ENCODE measurements at places on chromosomes 3 and 15.

DNA sequence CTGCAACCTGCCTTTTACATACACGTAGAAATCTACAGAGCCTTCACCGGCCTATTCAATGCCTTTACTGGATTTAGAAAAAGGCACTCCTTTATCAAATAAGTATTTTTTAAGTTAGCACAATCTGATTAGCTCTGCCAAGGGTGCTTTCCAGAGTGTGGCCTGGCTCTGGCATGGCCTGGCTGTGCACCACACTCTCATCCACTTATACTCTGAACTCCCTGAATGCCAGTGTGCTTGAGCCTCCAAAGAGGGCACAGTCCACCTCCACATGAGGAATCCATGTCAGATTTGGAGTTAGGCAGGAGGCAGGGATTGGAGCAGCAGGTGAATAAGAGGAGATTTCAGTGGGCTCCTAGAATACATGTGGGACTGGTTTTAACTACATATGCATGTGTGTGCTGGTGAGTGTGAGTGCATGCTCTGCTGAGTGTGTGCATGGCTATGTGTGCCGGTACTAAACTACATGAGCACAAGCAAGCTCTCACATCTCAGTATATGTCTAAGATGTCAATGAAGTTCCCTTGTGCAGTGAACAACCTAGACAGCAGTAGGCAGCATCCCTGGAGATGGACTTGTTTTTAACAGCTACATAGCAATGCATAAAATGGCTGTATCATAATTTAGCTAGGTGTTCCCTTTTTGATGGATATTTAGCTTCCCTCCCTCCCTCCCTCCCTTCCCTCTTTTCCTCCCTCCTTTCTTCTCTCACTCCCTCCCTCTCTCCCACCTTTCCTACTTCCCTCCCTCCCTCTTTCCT, 17.8 kb upstream of the ZFAND6 start:
- DNase-seq: no peak

DNA sequence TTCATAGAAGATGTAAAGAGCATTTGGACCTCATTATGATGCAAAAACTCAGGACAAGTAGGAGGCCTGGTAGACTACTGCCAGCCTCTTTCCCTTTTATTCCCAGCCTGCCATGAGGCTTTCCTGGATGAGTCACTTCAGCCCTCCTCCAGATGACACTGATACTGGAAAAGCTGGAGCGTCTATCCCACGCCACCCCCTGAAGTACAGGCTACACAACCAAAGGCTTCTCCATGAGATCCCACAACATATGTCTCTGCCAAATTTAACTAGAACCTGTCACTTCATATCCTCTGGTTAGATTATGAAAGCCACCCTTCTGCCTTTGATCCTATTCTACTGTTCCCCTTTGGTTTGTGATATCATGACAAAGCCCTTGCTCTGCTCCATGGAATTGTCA, 56.1 kb upstream of the CPNE4 start:
- no peak for DNase-seq

GRCh38 chr3:177553579-177553978, 356.3 kb upstream of the TBL1XR1 start:
- no peak for DNase-seq

DNA sequence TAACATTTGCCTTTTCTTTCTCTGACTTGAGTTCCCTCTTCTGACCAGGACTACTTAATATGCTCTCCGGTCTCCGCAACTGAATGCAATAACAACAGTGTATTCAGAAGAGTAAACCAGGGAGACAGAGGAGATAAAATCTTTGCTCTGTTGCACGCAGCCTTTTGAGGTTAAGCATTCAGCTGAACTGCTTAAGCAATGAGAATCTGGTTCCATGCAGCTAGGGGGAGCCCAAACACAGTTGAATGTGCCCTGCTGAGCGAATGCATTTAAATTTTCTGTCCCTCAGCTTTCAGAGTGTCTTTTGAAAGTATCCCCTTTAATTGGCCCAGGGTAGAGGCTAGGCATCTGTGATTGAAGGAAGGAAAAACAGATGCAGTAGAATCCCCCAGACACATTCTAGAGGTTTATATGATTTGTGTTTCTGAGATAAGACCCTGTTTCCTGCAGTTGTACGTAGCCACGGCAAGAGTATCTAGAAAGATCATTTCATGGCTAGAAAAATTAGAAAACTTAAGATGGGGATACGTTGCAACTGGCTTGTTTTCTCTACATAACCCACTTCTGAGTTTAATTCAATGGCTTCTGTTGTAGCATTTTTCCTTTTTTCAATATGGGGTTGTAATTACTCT, 309.6 kb downstream of the TUSC7 start:
- DNase-seq: no peak

DNA sequence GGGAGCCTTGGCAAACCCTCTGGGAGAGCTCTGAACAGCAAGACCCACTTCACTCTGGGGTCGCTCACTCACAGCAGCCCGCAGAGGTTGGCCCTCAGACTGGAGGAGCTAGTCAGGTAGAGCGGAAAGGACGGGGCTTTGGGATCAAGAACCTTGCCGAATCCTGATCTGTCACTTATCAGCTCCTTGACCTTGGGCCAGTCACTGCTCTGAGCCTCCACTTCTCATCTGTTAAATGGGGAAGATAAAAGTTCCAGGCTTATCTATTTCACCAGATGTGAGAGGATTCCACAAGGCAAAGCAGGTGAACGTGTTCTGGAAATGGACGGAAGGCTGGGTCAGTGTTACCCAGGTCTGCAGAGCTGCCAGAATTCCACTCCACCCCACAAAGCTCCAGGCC, 29.4 kb downstream of the SEMA5B start:
- no peak for DNase-seq

GRCh38 chr3:172369590-172370259, 78.5 kb downstream of the GHSR start:
- no peak for DNase-seq

GRCh38 chr3:129535075-129535474, 6.6 kb downstream of the RHO start:
- no peak for DNase-seq

- DNase-seq: no peak
These were observed 345.4 kb downstream of the ERC2 start for GRCh38 chr3:56122911-56123310.

DNA sequence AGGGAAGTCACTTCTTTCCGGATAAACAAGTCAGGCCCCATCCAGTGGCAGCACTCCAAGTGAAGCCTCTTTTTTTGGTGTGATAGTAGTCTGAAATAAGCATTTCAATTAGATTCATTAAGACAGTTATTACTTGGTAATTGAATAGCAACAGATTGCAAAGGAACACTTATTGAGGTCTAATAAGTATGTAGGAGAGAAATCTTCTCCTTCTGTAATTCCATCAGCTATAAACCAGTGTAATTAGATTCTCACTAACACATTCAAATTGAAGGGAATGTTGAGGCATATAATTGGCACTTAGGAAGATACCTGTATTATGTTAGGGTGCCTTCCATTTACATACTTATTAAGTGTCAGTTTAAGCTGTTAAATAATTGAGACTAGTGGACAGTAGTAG, 73.9 kb downstream of the SEMA6D start:
- no peak for DNase-seq

DNA sequence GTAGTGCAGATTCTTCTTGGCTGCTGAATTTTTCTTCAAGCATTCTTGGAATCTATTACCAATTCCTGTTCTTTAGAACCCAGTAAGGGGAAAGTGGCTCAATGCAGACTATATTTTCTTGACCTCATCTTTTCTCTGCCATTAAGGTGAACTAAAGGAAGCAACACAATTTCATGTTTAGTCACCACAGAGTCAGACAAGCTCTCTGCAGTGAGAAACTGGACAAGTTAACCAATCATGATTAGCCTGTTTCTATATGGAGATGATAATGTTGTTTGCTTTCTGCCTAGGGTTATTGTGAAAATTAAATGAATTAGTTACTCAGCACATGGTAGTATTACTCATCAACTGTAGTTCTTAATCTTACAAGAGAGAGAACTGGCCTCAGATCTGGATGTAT, 1075.1 kb downstream of the AGBL1 start:
- no peak for DNase-seq

DNA sequence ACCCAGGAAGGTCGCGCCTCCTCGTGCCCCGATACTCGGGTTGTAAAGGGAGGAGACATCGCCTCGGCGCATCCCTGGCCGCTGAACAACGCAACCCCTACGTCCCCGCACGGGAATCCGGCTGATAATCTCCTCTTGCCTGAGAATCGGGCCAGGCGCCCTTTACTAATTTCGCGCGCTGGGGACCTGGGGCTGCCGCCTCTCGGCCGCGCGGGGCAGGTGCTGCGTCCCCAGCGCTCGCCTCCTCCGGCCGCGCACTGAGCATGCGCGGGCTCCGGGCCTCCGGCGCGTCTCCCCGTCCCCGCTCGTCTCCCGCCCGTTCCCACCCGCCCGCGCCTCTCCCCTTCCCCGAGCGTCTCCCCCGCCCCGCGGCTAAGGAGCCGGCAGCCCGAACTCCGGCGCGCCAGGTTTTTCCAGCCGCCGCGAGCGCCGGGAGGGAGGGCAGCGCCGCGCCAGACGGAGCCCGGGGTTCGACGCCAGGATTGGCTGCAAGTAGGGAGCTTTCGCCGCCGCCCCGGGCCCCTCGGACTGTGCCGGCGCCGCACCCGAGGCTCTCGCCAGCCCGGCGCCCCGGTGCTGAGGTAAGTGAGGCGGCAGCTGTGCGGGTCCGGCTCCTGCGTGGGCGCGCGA, at the start of gene CNTN4:
CNTN4 (plus strand) TSS at position 469 of the 630 bp plus-strand sequence.
- no peak for DNase-seq

GRCh38 chr15:35545316-35545823, 595 bp downstream of the DPH6 start:
- DNase-seq: no peak

- DNase-seq: no peak
These were observed 51.5 kb downstream of the CEMIP start for GRCh38 chr15:80830677-80831076.

GRCh38 chr15:54462511-54462913, 484.3 kb downstream of the UNC13C start:
- DNase-seq: no peak

GRCh38 chr3:72692990-72693389, 155.3 kb downstream of the SHQ1 start:
- DNase-seq: no peak

- DNase-seq: no peak
These were observed 1354.1 kb upstream of the EPHA6 start for GRCh38 chr3:95460274-95460673.

DNA sequence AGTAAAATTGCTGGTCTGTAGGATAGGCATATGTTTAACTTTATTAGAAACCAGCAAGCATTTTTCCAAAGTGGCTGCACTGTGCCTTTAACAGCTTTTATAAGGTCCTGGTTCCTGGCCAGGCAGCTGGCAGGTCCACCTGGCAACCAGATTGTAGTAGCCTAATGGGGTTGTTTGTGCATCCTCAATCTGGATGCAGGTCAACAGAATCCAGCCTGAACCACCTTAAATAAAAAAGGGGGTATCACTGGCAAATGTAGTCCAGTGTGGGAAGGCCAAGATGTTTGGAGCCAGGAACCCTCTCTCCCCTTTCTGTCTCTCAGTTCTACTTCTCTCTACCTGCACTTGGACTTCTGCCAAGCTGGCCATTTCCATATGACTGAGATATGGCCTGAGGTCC, 200.3 kb downstream of the ZNF621 start:
- DNase-seq: no peak

DNA sequence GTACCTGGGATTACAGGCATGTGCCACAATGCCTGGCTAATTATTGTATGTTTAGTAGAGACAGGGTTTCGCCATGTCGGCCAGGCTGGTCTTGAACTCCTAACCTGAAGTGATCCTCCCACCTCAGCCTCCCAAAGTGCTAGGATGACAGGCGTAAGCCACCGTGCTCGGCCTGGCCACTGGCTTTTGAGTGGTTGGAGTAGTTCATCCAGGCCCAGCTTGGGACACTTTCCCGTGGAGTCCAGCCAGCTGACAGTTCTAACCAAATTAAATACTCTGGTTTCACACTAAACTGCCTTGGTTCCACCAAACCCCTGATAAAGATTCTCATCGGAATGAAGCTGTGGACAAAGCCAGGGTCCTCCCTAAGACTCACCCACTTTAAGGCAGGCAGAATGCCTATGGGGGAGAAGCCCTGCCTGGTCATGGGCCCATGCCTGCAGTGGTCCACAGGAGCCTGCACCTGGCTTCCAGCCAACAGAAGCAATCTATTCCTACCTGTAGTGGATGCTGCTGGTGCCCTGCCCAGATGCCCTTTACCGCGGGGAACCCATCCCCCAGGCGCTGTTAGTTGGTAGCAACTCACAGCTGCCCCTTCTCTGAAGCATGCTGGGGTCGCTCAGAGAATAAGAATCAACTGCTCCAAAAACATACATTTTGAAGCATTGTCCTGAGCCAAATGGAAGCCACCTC, 5.2 kb upstream of the SLC28A1 start:
- no peak for DNase-seq

- DNase-seq: no peak
These were observed 27.9 kb upstream of the MUC13 start for GRCh38 chr3:124962403-124962940.
